Activated CD8-positive, alpha-beta memory T cell treated with anti-CD3 and anti-CD28 coated beads for 48 hours (primary cell): ENCODE measurements at places on chromosomes 2 and 18.

- no peak for DNase-seq
Observed at GRCh38 chr2:11527001-11527400, 6.8 kb upstream of the GREB1 start.

GRCh38 chr2:60992985-60993392 lies 24.5 kb upstream of the PEX13 start:
- DNase-seq = no peak

- no peak for DNase-seq
Observed at GRCh38 chr18:79750980-79751571, 46.7 kb upstream of the KCNG2 start.

- no peak for DNase-seq
Observed at GRCh38 chr18:22230471-22230945, 61.1 kb downstream of the GATA6 start.

DNA sequence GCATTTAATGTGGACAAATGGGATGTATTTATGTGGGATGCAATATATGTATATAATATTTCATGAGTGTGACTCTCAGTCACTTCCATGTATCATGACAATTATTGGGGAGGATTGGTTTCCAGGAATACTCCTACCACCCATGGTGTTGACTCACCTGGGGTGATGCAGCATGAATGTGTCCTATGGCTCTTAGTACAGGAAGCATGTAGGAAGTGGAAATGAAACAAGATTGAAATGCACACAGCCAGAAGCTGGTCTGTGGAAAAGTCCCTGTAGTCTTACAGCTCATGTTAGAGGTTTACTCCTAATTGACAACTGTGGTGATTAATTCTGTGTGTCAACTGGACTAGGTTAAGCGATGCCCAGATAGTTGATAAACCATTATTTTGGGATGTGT lies 89.3 kb upstream of the HAAO start:
- no peak for DNase-seq

- no peak for DNase-seq
Observed at GRCh38 chr2:30185178-30185577, 38.4 kb downstream of the YPEL5 start.

GRCh38 chr2:221533299-221533698 lies 38.8 kb downstream of the EPHA4 start:
- no peak for DNase-seq

DNA sequence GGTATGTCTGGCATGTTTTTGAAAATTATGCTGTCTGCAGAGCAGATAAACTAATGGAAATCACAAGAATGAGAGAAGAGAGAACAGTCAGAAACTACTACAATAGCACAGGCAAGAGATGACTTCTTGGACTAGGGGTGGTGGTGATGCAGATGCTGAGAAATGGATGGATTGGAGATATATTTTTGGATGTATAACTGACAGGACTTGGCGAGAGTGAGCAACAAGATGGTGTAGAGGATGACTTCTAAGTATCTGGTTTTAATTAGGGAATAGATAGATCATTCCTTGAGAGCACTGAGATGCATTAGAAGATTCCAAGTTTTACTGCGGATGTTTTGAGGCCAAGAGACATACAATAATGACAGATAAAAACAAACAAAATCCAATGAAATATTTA lies 328.2 kb downstream of the PID1 start:
- no peak for DNase-seq

- DNase-seq = no peak
Observed at GRCh38 chr2:82675186-82675585, 1783.9 kb downstream of the SUCLG1 start.

DNA sequence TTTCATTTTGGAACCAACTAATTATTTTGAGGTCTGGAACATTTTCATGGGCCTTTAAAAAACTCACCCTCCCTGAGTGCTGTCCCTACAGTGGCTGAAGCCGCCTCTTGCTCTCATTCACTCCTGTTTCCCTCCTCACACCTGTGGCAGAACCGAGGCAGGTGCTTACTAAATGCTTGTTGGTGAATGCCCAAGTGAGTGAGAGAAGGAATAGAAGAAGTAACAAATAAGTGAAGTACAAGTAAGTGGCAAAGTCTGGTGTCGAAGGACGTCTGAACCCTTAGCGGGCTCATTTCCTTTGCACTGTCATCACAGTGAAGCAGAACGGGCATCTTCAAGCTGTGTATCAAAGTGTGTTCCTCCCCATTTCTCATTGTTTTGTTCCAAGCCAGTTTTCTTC lies 135.2 kb downstream of the RHBDD1 start:
- no peak for DNase-seq

- no peak for DNase-seq
Observed at GRCh38 chr2:136255127-136255526, 137.2 kb upstream of the CXCR4 start.

- DNase-seq = no peak
Observed at GRCh38 chr2:220310451-220310861, 683.0 kb downstream of the SLC4A3 start.

DNA sequence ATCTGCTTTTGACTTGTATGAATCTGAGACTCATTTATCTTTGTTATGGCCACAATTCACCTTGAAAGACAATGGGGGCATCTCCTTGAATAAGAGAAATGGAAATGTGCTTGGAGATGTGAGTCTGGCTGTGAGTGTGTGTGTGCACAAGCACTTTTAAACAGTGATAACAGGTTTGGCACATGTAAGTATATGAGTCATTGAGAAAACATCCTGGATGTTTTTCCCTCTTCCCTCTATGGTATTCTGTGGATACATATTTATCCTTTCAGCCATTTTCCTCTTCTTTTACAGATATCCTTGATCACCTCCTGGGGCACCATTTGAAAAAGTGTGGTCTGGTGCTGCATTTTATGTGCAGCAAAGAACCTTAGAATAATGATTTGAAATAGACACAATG lies 317.3 kb upstream of the THUMPD2 start:
- DNase-seq = no peak

DNA sequence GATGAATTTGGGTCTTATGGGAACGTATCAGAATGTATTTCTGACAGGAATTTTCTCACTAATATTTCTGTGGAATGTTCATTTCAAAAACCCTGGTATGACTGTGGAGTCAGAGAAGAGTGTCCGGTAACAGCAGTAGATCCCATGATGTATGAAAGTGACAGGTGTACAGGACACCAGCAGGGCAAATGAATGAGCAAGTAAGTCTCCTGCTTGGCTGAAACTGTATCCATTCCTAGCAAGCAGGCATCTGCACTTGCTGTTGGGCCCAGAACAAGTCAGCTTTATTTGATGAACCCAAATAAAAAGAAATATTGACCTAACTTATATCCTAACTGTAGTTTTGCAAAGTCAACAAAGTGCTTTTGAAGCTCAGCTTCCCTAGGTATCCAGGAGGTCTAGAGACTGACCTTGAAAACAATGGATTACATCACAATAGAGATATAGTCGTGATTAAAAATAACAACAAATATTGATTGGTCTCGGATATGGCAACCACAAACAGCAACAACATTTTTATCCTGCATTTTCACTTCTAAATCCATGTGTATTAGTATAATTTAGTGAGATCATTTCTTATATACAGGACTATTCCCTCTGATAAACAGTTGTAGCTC lies 37.6 kb downstream of the NXPH2 start:
- no peak for DNase-seq

GRCh38 chr18:75160364-75160763 lies 48.6 kb downstream of the PTGR3 start:
- DNase-seq = no peak

GRCh38 chr2:70261501-70261900 lies 3.6 kb downstream of the PCYOX1 start:
- DNase-seq = no peak

GRCh38 chr2:55592130-55592529 lies 25.3 kb downstream of the PPP4R3B start:
- DNase-seq = no peak

- DNase-seq = no peak
Observed at GRCh38 chr2:26936855-26937254, 33.6 kb upstream of the MAPRE3 start.

- DNase-seq = no peak
Observed at GRCh38 chr2:174007010-174007409, 41.8 kb upstream of the SP3 start.

DNA sequence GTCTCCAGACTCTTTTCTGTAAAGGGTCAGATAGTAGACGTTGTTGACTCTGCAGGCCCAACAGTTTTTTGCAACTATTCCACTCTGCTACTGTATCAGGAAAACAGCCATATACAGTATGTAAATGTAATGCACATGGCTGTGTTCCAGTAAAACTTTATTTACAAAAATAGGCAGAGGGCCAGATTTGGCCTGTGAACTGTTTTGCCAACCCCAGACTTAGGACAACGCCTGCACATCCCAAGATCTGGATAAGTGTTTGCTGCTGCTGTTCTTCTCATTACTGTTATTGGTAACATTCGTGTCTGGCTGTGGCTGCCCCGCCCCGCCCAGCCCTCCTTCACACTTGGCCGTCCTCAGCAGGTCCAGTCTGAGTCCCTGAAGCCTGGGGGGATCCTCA lies 94.6 kb upstream of the MCFD2 start:
- DNase-seq = no peak

DNA sequence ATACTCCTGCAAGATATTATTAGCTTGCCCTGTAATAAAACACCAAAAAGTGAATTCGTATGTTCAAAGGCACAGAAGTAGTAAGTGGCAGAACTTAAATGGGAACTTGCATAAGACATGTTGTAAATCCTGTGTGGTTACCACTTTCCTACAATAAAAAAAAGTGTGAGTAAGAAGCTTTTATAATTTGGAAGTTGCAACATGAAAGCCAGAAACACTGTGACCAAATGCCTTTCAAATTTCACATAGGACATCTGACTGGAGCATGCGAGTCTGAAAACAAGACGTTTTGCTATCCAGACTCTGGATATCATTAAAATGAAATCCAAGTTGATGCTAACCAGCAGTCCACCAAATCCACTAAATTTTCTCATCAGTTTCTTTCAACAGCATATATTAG lies 886.2 kb upstream of the NRXN1 start:
- DNase-seq = no peak

GRCh38 chr2:219118504-219118903 lies 42.1 kb downstream of the NHEJ1 start:
- DNase-seq = no peak

DNA sequence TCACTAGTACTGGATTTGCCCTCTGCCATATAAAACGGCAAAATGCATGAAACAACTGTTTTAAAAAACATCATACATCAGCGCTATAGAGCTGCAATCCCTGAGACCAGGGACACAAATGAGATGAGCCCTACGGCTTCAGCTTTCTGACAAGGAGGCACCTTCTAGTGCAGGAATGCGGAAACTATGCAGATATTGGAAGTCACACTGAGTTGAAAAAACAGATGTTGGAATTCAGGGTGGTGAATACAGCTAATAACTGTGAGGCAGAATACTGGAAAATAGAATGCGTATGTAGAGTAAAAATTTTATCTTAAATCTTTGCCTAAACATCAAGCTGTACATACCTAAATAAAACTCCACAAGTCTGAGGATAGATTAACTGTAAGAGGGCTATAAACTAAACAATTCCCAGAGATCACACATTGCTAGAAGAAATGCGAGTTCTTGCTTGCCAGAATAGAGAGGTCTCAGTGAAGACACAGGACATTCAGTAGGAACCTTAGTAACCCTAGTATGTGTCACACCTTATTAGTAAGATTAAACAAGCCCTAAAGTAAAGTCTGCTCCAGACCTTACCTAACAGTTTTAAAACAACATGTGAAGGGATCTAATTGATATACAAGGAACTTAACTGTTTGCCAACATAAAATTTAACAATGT lies 541.4 kb upstream of the DDX18 start:
- no peak for DNase-seq

- DNase-seq = no peak
Observed at GRCh38 chr18:23194997-23195957, 60.0 kb downstream of the CABLES1 start.

DNA sequence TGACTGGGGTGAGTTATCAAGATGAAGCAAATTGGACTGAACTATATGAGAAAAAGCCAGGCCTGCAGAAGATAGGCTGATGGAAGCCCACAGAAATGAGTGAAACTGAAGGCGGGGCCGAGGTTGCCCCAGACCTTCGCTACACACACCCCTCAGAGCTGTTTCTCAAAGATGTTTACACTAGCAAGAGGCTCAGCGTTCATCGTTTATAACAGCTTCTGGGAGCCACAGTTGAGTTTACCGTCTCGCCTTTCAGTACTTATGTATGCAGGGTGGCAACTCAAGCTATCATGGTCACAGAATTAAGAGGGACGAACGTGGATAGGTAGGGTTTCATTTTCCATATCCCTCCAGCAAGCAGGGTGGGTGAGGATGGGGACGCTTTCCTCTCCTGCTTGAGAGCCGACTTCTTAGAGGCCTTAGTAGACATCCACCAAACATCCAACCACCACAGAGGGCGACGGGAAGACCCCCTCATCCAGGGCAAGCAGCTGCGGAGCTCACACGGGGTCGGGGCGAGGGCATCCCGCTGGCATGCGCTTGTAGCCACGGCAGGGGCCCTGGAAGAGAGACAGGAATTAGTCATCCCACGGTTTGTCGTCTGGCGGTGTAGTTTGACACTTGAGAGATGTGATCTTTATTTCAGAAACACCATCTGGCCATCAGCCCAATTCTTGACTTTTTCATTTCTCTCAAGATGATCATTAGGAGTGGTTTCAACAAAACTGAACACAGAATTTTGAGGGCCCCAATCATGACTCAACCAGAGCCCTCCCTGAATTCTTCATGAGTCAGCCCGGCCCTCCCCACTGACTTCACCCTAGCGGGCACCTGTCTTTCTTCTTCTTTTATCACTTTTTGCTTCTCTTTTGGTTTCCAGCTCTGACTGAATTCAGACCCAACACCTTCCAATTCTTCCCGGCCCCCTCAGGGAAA lies 109.1 kb upstream of the CTDP1 start:
- DNase-seq = no peak

DNA sequence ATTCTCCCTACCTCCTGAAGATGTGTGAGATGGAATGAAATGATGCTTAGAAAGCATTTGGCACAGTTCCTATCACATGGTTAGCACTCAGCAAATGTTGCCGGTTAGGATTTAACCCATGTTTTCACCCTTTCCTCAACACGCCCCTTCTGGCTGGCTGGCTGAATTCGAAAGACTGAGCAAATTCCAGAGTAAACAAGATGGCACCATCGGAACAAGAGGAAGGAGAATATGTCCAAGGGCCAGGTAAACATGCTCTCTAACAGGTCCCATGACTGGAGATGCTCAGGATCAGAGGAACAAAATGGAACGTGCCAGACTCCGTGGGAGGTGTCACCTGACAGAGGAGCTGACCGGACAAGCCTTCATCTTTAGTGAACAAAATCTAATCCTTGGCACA lies 145.6 kb downstream of the ANKRD44 start:
- DNase-seq = no peak

GRCh38 chr2:189570570-189571031 lies 10.0 kb downstream of the SLC40A1 start:
- no peak for DNase-seq

DNA sequence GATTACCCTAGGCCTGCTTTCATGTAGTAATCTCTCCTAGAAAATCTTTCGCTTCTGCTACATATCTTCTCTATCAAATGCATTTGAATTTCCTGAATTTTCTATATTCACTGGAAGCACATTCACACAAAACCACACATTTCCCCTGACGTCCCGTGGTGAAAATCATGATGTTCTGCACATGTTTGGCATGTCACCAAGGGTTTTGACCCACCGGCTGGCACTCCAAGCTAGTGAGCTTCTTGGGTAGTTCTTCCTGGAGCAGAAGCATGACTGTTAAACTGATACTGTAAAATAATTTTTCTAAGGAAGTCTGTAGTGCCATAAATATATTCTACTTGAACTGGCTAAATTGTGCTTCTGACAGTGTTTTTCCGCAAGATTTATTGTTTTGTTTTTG lies 510.1 kb upstream of the SLC8A1 start:
- no peak for DNase-seq

- no peak for DNase-seq
Observed at GRCh38 chr2:172230332-172230888, 127.7 kb upstream of the DLX2 start.

- no peak for DNase-seq
Observed at GRCh38 chr18:24786027-24786426, 325.6 kb downstream of the HRH4 start.
